Stimulated activated CD8-positive, alpha-beta memory T cell treated with anti-CD3 and anti-CD28 coated beads, Interleukin-4, amount 100 ng/mL, for 48 hours (primary cell): ENCODE measurements at places on chromosomes 5 and 9.
A peak's percentile ranks its signal among the peaks of the same experiment; 100 is the strongest.

DNA sequence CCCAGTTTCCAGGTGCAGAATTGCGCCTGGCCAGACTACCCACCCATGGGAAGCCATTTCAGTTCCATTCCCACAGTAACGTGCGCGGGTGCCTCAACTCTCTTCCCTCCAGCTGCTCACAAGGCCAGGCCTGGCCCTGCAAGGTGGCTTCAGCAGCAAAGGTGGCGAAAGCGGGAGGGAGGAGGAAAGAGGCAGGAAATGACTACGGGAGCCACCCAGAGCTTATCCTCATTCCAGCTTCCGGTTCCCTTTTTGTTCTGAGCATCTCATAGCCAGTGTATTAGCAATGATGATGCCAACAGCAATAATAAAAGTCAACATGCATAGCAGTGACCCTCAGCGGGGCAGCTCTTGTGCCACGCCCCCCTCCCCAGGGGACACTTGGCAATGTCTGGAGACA lies 101.5 kb upstream of the BOD1 start:
- DNase-seq = no peak

GRCh38 chr9:19517202-19517942 lies 108.6 kb downstream of the ACER2 start:
- DNase-seq = peak; percentile 43

DNA sequence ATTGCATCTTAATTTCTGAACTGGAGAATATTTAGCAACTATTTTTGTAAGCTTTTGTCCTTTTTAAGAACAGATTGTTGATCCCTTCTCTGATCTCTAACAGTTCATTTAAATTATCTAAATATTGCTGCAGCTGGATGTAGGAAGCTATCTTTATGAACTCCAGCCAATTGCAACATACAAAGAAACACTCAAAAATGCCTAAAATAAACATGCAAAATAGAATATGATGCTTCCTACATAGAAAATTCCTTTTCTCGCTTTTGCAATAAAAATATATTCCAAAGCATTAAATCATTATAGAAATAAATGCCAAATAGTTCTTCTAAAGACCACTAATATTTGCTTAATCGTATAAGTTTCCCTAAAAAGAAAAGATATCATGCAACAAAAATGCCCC lies 218.6 kb downstream of the LURAP1L start:
- no peak for DNase-seq

DNA sequence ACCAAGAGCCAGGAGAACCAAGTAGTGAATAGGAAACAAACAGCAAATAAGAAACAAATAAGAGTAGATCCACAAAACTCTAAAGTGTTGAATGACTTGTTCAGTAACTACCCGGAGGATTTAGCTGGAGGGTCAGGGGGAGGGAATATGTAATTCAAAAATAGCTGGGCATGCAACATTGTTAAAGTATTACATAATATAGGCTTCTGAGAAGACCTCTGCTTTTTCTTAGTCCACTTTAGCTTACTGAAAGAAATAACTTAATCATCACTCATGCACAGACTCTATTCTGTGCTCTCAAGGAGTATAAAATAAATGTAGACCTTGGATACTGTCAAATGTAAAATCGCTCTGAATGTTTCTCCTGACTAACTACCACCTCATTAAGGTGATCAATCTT lies 183.2 kb upstream of the POU5F2 start:
- DNase-seq = no peak

DNA sequence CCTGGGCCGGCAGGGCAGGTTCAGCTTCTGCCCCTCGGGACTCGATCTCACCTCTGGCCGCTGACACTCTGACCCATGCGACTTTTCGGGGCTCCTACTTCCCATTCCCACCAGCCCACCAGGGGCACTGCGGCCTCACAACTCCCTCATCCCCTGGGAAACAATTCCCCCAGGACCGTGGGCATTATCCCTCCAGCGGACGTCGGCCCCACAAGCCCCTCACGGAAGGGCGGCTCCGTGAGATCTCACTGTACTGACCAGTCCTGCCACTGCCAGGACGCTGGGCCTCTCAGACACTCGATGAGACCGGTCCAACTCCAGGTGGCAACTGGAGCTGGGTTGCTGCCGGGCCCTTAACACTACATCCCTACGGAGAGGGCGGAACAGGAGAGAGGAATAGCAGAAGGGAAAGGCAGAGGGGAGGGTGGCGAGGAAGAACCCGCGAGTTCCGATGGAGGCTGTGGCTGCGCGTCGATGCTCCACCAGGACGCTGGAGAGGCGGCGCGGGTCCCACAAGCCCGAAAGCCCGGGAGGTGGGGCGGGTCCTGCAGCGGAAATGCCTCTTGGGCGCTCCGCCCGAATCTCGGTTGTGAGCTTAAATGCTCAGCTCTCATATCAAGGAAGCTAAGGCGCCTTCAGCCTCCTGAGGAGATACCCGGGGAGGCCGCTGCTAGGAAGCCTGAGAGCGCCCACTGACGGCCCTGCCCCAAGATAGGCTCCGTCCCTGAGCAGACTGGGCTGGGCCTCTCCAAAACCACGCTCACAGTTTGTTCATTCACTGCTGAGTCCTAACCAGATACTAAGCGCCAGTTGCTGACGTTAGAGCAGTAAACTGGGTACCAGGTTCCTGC lies 36.3 kb downstream of the VCP start:
- DNase-seq = peak; percentile 65
